GF-D8 (cell line): ENCODE measurements at places on chromosomes 3 and 15.

DNA sequence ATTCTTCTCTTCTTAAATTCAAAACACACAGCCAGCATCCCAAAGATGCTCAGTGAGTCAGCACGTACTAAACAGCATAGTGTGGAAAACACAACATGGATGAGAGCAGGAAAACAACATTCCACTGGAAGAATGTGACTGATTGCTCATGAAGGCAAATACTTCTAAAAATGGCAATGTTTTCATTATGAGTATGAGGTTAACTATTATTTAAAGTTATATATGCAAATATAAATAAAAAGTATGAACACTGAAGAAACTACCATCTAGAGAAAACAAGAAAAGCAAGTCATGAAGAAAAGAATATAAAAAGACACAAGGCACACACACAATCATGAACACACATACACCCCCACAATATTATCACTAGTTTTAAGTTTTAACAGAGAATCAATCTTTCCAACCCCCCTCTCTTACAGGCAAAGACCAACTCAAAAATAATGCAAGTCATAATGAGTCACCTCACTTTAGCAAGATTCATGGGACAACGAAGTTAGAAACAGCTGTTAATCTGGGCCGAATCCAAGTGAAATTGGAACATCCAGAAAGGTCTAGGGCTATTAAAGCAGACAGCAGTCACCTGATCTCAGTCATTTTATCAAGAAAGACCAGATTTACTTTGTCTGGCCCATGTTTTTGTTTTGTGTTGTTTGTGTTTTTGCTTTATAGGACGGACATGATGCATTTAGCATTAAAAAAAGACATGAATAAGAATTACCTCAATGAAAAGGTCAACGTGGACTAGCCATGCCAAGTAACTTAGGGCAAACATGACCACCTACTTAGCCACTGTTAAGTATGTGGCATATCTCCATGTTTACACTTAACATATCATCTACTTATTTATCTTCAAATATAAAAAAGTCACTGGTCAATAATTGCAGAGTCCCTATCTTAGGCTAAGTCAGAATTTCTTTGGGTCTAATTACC lies 18.1 kb downstream of the GBE1 start:
- peak; percentile 12 for DNase-seq

DNA sequence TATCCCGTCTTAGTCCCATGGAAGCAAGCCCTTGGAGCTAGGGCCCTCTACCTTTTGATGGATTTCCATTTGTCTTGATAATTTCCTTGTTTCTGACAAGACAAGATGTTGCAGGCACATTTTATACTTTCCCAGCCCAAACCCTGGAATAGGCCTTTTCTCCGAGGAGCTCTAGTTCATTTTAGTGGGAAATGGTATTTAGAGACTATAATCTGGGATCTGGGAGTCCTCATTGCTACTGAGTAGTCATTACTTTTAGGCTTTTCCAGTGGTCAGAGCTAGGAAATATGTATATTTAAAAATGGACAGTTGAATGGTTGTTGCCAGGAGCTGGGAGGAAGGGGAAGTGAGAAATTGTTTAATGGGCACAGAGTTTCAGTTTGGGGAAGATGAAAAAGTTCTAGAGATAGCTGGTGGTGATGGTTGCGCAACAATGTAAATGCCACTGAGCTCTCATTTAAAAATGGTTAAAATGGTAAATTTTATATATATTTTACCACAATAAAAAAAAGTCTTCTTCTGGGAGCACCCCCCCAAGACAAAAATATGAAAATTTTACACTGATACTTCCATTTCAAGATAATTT lies 31.6 kb downstream of the MLH1 start:
- peak; percentile 56 for DNase-seq

- DNase-seq: no peak
These were observed 62.2 kb downstream of the OSTN start for GRCh38 chr3:191261304-191261638.

DNA sequence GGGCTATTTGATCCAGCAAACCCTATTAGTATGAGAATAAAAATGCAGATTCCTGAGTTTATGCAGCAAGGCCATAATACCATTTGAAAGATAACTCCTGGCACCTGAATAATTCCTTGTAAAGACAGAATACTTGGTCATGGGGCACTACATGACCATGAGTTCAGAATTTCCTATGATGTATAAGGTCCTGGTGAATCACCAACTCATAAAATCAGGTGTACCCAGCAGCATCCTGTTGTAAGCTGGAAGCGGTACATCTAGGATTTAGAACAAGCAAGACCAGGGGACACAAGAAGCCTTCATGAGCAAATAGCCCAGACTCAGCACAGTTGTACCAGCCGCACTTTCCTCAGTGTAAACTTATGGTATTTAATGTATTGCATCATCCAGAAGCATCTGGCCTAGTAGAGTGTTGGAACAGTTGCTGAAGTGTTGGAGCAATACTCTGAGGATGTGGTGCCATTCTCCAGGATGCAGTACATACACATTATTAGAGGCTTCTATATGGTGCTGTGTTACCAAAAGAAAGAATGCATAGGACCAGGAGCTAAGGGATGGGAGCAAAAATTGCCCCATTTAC lies 233.4 kb downstream of the SQOR start:
- no peak for DNase-seq

- DNase-seq: no peak
These were observed 5.1 kb downstream of the NECTIN3 start for GRCh38 chr3:111076732-111077131.

DNA sequence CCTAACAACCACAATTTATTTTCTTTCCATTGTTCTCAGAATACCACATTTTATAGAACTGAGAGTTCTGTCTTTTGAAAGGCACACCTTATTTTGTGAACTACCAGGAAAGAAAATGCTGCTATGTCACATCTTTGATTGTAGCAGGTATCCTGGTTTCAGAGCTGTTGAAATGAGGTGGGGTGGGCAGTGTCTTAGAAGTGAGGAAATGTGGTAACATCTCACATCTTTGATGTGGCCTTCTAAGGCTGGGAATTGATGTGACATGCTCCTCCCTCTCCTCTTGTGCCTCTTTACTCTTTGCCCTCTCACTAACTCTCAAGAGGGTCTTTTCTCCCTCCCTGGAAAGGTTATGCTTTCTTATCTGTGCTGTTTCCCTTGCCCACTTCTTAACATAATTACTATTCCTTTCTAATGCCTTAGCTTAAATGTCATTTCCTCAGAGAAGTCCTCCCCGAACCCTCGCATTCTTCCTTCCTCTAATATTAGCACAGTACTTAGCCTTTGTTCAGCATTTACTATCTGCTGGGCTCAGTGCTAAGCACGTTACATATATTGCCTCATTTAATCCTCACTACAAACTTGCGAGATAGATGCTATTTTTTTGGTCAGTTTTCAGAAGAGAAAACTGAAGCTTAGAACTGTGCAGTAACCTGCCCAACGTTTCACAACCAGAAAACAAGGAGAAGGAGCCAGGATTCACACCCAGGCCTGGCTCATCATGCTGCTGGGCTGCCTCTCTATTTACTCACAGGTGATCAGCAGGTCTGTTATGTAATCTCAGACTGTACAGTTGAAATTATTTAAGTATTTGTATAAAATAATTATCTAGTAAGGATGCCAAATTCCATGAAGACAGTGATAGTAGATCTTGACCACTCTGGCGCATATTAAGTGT lies 24.0 kb upstream of the SPTSSB start:
- DNase-seq: no peak

DNA sequence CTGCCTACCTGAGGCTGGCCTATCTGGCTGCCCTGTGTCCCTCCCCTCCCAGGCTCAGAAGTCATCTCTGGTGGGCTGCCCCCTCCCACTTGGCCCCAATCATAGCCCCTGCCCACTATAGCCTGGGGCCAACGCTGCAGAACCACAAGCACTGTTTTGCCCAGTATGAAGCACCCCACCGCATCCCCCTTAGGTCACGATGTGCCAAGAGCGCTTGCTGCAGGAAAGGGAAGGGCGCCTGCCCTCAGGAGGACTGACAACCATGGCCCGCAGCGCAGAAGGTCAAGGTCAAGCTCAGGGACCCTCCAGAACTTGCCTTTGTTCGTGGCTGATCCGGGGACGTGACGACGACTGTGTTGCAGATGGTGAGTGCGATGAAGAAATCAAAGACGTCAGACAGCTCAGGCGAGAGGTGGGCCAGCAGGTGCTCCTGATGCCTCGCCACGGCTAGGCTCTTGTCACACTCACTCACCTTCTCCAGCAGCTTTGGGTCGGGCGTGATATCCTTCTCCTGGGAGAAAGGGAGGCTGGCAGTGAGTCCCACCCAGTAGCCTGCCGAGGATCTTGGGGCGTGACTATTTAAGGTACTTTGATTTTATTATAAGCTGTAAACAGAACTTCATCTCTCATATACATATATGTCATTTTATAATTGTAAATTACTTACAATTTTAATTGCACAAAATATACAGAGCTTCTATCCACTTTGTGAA lies 146.6 kb downstream of the ATP10A start:
- no peak for DNase-seq

- DNase-seq: no peak
These were observed 267.0 kb downstream of the PTPRG start for GRCh38 chr3:61828184-61828874.

- DNase-seq: no peak
These were observed 38.3 kb downstream of the WHAMM start for GRCh38 chr15:82847703-82848102.

GRCh38 chr15:63679588-63679987 lies 82.4 kb downstream of the FBXL22 start:
- no peak for DNase-seq
